Adipocyte (in vitro differentiated cells): ENCODE measurements at places on chromosomes 12 and 14.

- no peak for DNase-seq
Measured at GRCh38 chr12:26121323-26122060, 3.3 kb downstream of the BHLHE41 start.

GRCh38 chr14:85596562-85596961 is 66.6 kb downstream of the FLRT2 start:
- no peak for DNase-seq

GRCh38 chr14:91901449-91902226 is 34.3 kb upstream of the TC2N start:
- DNase-seq: no peak

DNA sequence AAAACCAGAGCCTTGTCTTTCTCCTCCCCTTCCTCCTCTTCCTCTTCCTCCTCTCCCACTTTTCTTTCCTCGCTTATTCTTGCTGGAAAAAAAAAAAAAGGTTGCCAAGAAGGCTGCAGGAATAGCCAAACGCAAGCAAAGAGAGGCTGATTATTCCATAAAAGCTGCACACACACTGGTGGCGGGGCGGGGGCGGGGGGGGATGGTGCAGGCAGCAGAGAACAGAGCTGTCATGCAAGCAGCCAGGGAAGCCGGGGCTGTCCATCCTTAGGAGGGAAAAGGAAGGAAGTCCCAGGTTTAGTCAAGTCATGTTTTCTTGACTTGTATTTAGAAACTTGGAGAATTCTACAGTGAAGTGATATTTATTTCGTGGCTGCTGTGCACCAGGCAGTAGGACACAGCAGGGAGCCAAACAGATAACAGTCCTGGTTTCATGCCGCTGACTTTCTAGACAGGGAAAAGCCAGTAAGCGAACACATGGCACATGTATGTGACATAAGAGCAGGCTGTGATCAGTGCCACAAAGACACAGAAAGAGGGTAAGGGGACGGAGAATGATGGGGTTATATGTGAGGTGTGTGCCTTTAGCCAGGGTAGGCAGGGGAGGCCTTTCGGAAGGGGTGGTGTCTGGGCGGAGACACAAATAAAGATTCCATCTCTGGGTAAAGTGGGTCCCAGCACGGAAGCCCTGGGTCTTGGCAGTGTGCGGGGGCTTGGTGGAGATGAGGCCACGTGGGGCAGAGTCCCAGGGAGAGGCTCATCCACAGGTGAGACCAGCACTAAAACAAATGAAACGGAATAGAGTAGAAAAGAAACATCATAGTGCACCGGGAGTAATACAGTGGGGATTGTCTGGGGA is 56.6 kb upstream of the SCN8A start:
- no peak for DNase-seq

DNA sequence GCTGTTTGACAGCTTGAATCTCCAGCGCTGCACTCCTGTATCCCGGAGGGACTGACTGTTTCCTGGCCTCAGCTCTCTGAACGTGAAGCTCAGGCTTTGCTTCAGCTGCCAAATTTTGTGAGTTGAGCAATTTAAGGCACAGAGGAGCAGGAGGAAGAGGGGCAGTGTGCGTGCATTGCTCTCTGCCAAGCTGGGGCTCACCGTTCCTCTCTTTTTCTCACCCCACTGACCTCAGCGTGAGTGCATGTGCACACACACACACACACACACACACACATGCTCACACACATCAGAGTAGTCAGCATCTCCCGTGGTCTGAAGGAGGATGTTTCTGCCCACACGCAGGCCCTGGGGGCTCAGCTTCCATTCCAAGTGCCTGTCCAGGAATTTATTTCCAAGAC is 27.8 kb upstream of the BDKRB2 start:
- peak; percentile 95 for DNase-seq

DNA sequence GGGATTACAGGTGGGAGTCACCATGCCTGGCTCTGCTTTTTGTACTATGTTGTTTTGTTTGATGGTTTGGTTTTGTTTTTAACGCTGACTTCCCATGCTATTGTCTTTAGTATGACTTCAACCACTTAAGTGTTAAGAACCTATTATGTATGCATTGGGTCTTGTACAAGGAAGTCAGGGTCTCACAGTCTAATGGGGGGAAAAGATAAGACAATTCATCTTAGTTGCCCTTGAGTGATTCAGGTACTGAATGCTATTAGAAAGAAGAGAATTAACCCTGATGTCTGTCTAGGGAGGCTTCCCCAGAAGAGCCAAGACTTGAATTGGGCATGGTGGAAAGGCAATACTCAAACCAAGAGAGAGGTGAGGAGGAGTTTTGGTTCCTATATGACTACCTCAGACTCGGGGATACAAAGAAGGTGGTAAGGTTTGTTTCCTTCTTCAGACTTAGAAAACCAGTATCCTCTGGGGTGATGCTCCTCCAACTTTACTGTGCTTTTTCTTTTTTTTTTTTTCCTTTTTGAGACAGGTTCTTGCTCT is 64.6 kb downstream of the SUSD6 start:
- no peak for DNase-seq

GRCh38 chr12:57952766-57953165 is 11.4 kb downstream of the ATP23 start:
- DNase-seq: peak; percentile 69

DNA sequence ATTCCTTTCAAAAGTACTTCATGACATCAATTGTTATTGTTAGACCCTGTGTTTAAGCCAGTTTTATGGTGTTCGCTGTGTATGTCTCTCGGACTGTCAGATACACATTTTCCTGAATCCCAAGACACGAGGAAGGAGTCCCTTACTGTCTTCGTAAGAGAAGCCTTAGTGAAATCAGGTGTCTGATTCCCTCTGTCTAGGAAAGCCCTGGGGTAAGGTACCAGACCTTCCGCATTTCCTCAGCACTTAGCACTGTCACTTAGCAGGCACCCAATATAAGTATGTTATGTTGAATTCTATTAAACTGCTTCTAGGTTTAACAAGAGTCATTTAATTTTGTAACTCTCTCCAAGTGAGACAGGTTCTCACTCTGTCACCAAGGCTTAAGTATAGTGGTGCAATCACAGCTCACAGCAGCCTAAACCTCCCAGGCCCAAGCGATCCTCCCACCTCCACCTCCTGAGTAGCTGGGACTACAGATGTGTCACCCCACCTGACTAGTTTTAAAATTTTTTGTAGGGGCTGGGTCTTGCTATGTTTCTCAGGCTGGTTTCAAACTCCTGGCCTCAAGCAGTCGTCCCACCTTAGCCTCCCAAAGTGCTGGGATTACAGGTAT is 111.0 kb downstream of the BBS10 start:
- no peak for DNase-seq

GRCh38 chr14:20472536-20473169 is 3.4 kb downstream of the PNP start:
- DNase-seq: no peak

DNA sequence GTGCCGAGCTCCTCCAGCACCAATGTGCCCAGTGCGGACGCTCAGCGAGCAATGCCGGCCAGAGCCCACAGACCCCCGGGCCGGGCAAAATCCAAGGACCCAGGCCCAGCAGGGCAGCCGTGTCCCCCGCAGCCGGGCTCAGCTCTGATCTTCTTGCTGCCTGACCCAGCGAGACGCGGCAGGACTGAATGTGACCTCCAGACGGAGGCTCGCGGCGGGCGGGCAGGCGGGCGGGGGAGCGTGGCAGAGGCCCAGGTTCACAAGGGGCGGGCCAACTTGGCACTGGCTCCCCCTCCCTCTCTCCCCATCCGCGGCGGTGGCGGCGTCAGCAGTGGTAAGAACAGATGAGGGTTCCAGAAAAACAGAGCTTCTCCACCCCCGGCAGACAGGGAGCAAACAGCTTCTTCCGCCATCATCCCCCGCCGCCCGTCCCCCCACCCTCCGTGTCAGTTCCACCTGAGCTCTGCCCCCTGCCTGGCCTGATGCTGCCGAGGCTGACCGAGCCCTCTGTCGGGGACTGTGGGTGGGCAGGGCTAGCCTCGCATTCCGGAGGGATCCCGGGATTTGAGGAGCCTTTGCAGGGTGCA is 94.3 kb downstream of the RFLNA start:
- peak; percentile 85 for DNase-seq

- DNase-seq: no peak
Measured at GRCh38 chr12:131900397-131900796, 6.0 kb downstream of the ULK1 start.

DNA sequence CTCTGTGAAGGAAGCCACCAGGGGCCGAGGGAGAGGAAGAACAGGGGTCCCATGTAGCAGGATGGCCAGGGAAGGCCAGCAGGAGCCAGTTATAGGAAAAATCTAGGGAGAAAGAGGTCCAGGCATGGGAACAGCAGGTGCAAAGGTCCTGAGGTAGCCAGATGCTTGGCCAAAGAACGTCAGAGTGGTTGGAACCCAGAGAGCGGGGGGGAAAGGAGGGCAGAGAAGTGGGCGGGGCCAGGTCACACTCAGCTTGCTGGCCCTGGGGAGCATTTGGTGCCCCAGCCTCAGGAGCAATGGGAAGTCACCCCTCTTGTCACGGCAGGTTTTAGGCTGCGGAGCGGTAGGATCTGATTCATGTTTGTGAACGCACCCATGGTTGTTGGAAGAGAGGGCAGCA is 180.5 kb downstream of the PHETA1 start:
- DNase-seq: no peak

DNA sequence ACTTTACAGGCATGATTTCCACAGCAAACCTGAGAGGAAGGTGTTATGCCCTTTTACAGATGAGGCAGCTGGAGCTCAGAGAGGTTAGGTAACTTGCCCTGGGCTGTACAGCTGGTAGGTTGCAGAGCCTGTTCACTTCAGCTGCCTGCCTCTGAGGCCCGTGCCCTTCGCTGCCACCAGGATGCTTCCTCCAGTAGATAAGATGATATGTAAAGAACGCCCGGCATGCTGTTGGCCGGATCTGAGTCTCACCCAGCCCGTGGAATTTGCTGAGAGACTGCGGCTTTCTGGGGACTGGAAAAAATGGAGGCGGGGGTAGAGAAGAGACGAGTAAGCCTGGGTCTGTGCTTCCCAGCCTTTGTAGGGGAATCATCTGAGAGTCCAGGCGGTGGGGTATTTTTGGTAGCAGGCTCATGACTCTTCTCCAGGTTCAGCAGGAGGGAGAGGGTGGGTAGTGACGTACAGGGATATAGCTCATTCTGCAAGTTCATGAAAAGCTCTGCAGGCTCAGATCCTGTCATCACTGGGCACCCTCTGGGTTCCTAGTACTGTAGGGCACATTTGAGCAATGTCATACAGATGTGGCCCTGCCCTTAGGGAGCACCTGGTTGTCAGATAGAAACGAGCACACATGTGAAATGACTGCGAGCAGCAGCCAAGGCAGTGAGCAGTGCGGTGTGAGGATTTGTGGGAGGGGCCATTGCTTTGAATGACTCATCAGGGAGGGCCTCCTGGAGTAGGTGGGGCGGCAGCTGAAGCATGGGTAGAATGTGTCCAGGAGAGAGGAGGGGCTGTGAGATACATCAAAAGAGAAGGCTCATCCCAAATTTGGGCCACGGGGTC is 159.4 kb downstream of the TSPAN9 start:
- DNase-seq: peak; percentile 38

DNA sequence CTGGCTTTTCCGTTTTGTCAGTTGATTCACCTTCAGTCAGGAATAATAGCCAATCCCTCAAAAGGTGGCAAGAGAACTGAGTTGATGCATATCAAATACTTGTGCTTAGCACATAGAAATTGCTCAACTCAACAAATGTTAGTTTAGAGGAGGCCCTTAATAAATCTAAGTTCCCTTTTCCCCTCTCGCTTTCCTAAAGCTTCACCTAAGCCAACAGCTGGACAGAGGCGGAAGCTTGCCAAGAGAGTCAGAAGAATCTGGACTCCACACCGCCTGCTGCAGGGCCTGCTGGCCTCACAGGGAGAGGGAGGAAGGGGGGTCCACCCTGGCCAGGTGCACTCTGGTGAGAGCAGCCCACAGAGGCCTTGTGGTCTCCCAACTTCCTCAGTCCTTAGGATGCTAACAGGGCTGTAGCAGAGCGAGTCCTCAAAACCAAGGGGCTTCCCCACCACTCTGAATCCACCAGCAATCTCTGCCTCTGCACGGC is 213.1 kb downstream of the CHST11 start:
- DNase-seq: no peak

DNA sequence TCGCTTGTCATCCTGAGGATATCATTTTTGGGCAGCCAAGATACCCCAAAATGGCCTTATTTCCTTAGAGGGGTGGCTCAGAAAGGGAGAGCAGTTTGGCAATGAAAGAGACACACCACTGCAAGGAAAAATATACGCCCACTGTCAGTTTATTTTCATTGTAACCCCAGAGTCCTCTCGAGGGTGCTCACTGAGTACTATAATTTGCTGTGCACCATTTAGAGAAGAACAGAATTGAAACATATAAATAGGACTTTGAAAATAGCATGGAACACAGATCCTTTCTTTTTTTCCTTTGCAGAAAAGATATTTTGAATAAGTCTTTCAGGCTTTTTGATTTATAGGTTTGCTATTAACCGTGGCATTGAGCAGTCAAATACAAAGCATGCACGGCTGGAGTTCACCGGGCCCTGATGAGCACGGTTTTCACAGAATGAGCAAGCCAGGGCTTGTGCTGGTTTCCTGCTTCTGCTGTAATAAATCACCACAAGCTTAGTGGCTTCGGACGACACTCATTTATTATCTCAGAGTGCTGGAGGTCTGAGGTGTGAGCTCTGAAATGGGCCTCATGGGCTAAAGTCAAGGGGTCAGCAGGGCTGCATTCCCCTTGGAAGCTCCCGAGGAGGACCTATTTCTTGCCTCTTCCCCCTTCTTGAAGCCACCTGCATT is 152.3 kb downstream of the ZNF664 start:
- DNase-seq: no peak

GRCh38 chr14:59018978-59019377 is 169.5 kb upstream of the DAAM1 start:
- DNase-seq: no peak

DNA sequence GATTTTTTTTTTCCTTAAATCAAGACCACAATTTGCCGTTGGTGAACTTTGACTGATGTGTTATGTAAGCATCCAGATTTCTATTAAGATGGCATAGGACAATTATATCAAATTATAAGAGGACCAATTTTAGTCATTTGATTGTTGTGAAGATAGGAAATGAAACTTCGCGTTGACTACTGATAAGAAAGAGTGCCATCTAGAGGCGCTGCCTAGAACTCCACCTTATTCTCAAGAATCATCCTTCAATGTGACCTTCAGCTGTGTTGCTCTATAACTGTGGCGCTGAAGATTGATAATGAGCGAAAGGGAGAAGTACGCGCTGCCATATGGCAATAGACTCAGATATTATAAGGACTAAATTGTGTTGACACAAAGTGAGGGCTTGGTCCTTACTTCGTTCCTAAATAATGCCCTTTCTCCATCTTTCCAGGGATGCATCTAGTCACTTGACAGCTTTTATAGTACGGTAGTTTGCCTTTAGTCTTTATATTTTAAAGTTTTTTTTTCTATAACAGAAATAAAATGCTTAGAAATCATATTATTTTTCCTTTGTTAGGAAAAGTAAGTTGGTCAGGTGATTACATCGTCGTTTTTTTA is 350.8 kb upstream of the STXBP6 start:
- peak; percentile 84 for DNase-seq

- peak; percentile 22 for DNase-seq
Measured at GRCh38 chr12:65827342-65827741, 3.1 kb downstream of the HMGA2 start.

DNA sequence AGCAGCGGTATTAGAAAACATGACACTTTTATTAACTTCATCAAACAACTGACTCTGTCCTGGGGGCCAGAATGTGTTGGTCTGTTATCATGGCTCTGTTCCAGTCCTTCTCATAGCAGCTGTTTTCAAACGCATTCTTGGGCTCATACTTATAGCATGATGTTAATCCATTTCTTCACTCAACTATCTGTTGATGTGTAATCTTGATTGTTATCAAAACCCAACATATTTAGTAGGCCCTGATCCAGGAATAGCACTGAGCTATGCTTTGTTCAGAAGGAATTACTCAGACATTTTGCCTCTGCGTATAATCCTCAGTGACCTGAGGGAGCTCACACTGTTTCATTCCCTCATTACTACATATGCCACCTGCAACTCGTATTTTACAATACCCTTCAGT is 315.9 kb downstream of the BMP4 start:
- peak; percentile 35 for DNase-seq
